CD4-positive, alpha-beta memory T cell (primary cell): ENCODE measurements at places on chromosomes 1 and 21.
A peak's percentile ranks its signal among the peaks of the same experiment; 100 is the strongest.

DNA sequence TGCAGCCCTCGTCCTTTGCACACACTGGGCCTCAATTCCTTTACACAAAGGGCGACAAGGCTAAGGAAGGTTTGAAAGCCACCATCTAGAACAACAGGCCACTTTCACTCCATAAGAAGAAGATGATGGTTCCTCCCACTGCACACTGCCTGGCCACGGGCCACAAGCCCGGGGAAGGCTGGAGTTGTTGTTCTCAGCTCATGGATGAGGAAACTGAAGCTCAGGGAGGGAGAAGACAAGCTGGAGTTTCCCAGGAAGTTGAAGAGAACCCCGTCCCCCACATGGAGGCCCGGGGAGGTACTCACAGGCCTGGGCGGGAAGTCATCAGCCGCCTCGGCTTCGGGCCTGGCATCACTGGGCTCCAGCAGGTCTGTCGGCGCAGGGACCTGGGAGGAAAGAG lies 24.6 kb upstream of the DDOST start:
- no peak for DNase-seq

GRCh38 chr1:24954631-24955030 lies 24.6 kb upstream of the RUNX3 start:
- DNase-seq: no peak

DNA sequence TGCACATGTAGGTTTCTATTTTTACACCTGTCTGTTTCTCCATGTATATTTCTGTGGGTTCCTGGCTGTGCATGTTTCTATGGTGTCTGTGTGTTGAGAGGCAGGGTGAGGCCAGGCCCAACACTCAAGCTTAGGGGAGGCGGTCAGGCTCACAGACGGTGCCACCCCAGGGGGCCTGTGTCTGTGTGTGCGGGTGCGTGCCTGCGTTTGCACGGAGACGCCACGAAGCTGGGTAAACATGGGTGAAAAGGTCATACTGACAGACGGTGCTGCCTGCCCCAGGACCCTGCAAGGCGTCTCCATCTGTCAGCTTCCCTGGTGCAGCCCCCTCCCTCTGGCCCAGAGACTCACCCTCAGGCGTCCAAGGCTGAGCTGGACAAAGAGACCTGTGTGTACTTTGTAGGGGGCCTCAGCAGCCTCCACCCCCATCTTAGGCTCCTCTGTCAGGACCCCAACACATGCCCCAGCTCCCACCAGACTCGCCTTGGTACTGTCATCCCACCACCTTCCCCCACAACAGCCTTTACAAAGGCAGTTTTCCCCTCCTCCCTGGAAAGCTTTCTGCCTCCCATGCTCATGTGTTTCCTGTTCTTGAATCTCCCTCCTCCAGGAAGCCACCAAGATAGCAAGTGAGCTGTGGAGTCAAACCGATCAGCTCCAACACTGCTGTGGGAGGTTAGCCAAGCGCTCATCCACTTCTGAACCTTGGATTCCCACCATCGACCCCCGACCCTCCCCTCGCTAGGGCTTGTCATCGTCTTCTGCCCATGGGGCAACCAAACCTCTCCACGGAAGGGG lies 34.1 kb downstream of the PTPRF start:
- DNase-seq: peak; percentile 30

DNA sequence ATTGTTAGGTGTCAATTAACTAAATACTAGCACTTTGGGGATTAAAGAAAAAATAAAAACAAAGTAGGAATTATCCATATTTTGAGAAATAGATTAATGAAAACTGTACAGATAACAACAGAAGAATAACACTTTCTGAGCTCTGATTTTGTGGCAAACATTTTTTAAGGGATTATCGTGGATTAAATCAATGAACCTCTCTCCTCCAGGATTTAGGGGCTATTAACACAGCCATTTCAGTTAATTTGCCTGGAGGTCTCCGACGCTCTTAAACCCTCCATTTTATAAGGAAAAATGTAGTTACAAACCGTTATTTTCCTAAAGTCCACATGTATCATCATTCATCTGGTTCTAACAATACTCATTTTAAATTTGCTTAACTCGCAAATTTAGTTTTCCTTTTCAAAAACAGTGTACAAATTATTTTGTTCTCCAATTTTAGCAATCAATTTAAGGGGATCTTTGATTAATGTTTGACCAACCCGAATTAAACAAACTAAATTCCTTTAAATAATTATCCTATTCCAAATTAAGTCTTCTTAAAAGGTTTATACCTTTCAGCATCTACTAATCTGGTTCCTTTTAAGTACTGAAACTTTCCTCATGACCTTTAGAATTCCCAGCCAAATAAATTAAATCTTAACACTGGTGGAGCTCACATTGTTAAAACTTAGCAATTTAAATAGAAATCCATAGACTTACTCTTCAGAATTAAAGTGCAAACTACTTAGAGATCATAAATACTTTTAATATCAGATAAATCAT lies 30.7 kb upstream of the RNF187 start:
- DNase-seq: no peak

GRCh38 chr1:19372136-19372514 lies 60.0 kb downstream of the SLC66A1 start:
- no peak for DNase-seq
